ENCODE measurements at places on chromosomes 7 and 10.

GRCh38 chr7:47046949-47047348 lies 535.0 kb downstream of the TNS3 start:
- no peak for DNase-seq

DNA sequence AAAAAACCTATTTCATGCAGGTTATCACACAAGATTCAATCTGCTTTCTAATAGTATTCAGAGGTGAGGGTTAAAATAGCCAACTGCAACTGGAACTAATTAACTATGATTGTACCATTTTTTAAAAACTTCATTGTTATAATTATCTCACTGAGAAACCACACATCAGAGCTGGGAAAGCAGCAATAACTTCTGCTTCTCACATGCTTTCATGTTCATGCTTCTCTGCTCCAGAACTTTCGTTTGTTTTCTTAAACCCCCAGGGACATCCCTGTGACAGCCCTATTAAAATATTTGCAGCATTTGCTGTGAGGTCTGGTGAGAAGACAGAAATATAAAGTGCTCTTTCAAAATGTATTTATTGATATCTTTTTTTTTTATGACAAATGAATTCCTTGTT lies 389.0 kb upstream of the SORCS1 start:
- DNase-seq = no peak

- DNase-seq = no peak
Observed at GRCh38 chr7:24284699-24285506, 913 bp downstream of the NPY start.

- no peak for DNase-seq
Observed at GRCh38 chr10:136465-136762, 1.2 kb downstream of the ZMYND11 start.

All from CD4-positive, alpha-beta T cell treated with Interleukin-21 for 1 hour (primary cell).